Renal cortex interstitium (tissue), 15 donors: ENCODE measurements at places on chromosomes 16 and 17. TPM values are rescaled to one million over a fixed set of nuclear protein-coding genes. Genes with fewer than 3 reads are reported as not detected.

Gene SCNN1G
- 36.0 TPM for polyA plus RNA-seq

Gene ATP2C2
- 0.98 TPM for polyA plus RNA-seq

Gene MNT
- 13.0 TPM for polyA plus RNA-seq

Gene DNAH9
- polyA plus RNA-seq = 4.6 TPM

Gene SUPT6H
- 75.8 TPM for polyA plus RNA-seq

Gene ODAD4
- 8.4 TPM for polyA plus RNA-seq

Gene TOX3
- polyA plus RNA-seq = 31.7 TPM

Gene IL21R
- polyA plus RNA-seq = 0.14 TPM

Gene ASPSCR1
- 39.0 TPM for polyA plus RNA-seq

Gene BCL6B
- polyA plus RNA-seq = 23.7 TPM

Gene TPSG1
- polyA plus RNA-seq = 1.1 TPM

Gene CTRB2
- polyA plus RNA-seq = not detected

Gene PDE6G
- polyA plus RNA-seq = 10.2 TPM

Gene ACBD4
- 18.5 TPM for polyA plus RNA-seq

Gene RNF40
- 124 TPM for polyA plus RNA-seq

Gene PLD6
- polyA plus RNA-seq = 3.4 TPM

Gene KRT12
- polyA plus RNA-seq = not detected

Gene NTN1
- 7.9 TPM for polyA plus RNA-seq

Gene JUP
- polyA plus RNA-seq = 222 TPM

Gene HID1
- polyA plus RNA-seq = 16.8 TPM

Gene GAS7
- polyA plus RNA-seq = 16.9 TPM

Gene OMG
- polyA plus RNA-seq = 0.12 TPM

Gene BRIP1
- 12.4 TPM for polyA plus RNA-seq

Gene NATD1
- polyA plus RNA-seq = 11.9 TPM

Gene UMOD
- 133 TPM for polyA plus RNA-seq

Gene AXIN2
- 22.1 TPM for polyA plus RNA-seq

Gene C1QL1
- 3.2 TPM for polyA plus RNA-seq

Gene OTOP3
- polyA plus RNA-seq = not detected

Gene EVI2B
- 3.1 TPM for polyA plus RNA-seq

Gene KRTAP1-1
- polyA plus RNA-seq = not detected

Gene ERBB2
- 183 TPM for polyA plus RNA-seq

Gene FAM171A2
- polyA plus RNA-seq = 45.2 TPM

Gene MPV17L
- 13.1 TPM for polyA plus RNA-seq

Gene MT1B
- not detected for polyA plus RNA-seq

Gene MPG
- polyA plus RNA-seq = 27.1 TPM

Gene CHST4
- polyA plus RNA-seq = 0.26 TPM

Gene TEX14
- polyA plus RNA-seq = 0.70 TPM

Gene DLX3
- 1.5 TPM for polyA plus RNA-seq

Gene KRTAP4-4
- polyA plus RNA-seq = not detected

Gene PRAC1
- polyA plus RNA-seq = not detected

Gene PRSS53
- polyA plus RNA-seq = 1.8 TPM

Gene SYNRG
- 39.9 TPM for polyA plus RNA-seq

Gene CCR7
- polyA plus RNA-seq = 0.11 TPM

Gene TOP2A
- polyA plus RNA-seq = 213 TPM

Gene BCO1
- polyA plus RNA-seq = 2.4 TPM

Gene CACNG4
- 3.5 TPM for polyA plus RNA-seq

Gene TNP2
- not detected for polyA plus RNA-seq
